Myometrial cell (primary cell): ENCODE measurements at places on chromosomes 7 and 10. TPM values are rescaled to one million over a fixed set of nuclear protein-coding genes. Genes with fewer than 3 reads are reported as not detected.

CDNF gene
- 0.86 and 3.0 TPM in 2 replicates for total RNA-seq

VSIR gene
- 21.6 and 24.5 TPM in 2 replicates for total RNA-seq

RNF133 gene
- not detected in 2 replicates for total RNA-seq

PRSS37 gene
- not detected in 2 replicates for total RNA-seq

ACBD5 gene
- total RNA-seq = 9.8 and 12.4 TPM in 2 replicates

ERVW-1 gene
- not detected in 2 replicates for total RNA-seq

PRKAG2 gene
- total RNA-seq = 23.4 and 25.0 TPM in 2 replicates

ZNF33A gene
- total RNA-seq = 0.86 and 8.0 TPM in 2 replicates

RAMP3 gene
- total RNA-seq = not detected in 2 replicates

ENKUR gene
- not detected in 2 replicates for total RNA-seq

LIPJ gene
- total RNA-seq = under 0.01 TPM in 1 of 2 replicates, not detected in the other

OGDH gene
- 113 and 126 TPM in 2 replicates for total RNA-seq

GIMAP1 gene
- total RNA-seq = not detected in 2 replicates

PFKP gene
- 137 and 138 TPM in 2 replicates for total RNA-seq

ACSM6 gene
- not detected in 2 replicates for total RNA-seq

HPS1 gene
- total RNA-seq = 33.2 and 49.8 TPM in 2 replicates

BHLHA15 gene
- 0.71 TPM in 1 of 2 replicates, not detected in the other for total RNA-seq

MYH16 gene
- not detected in 2 replicates for total RNA-seq

CDK14 gene
- 35.3 and 36.6 TPM in 2 replicates for total RNA-seq

AMPH gene
- under 0.01 and 0.58 TPM in 2 replicates for total RNA-seq

CALHM3 gene
- not detected in 2 replicates for total RNA-seq

PLXNA4 gene
- under 0.01 TPM in 1 of 2 replicates, not detected in the other for total RNA-seq

ADIRF gene
- total RNA-seq = 35.6 and 35.7 TPM in 2 replicates

CFAP46 gene
- 0.53 and 0.86 TPM in 2 replicates for total RNA-seq

PCLO gene
- total RNA-seq = 1.1 and 2.9 TPM in 2 replicates

HMX2 gene
- total RNA-seq = not detected in 2 replicates
